ENCODE measurements at places on chromosomes 4 and X.
A peak's percentile ranks its signal among the peaks of the same experiment; 100 is the strongest.

DNA sequence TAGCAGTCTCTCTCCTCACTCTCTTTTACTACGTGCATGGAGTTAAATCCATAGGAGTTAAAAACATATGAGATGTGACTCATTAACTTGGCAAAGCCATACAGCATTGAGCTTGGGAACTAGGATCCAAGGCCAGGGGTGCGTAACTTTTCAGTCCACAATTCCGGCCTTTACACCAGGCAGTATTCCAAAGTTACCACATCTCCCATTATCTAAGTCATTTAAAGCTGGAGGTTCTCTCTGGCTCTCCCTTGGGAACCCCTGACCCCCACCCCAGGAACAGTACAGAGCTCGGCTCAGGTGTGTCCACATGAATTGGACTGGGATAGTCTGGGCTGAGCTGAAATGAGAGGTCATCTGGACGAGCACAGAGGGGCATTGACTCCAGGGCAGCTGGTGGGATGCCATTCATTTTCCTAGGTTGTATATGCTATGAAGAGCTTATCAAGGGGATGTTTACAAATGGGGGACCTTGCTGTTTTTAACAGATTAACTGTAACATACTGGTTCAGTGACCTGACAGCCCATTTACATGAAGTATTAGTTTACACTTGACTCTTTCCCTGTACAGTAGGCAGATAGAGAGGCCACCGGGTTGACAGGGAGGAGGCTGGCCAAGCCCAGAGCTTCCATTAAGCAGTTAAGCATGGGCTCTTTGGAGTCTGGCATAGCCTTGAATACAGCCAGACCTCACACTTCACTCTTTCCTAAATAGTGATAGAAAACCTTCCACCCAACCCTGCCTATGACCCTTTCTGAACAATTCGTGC lies 128.8 kb downstream of the RAB28 start:
- no peak for DNase-seq

- no peak for DNase-seq
Observed at GRCh38 chr4:113872426-113873260, 106.8 kb downstream of the ARSJ start.

DNA sequence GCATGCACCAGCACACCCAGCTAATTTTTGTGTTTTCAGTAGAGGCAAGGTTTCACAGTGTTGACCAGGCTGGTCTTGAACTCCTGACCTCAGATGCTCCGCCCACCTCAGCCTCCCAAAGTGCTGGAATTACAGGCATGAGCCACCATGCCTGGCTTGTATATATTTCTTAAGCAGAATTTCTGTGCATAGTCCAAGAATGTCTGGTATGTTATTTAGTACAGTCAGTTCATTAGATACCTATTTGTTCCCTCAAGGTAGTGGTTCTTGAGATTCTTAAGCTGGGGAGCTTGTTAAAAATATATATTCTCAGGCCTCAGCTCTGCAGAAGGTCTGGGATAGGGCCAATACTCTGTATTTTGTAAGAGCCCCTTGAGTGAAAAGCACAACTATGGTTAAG lies 4.6 kb upstream of the SERTM2 start:
- no peak for DNase-seq

DNA sequence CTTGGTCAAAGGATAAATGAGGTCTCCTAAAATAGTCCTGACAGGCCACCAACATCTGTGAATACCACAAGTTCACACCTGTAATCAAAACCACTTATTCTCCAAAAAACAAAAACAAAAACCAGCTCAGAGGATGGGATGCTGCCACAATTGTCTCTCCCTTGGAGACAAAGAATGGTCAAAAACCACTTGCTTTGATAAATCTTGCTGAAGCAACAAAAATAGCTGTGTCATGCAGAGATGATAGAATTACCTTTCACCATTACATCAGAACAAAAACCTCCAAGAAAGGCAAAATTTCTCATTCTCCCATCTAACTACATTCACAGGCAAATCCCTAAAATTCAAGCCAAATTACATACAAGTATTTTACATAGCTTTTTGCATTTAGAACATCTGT lies 180.4 kb downstream of the MAML3 start:
- DNase-seq, result no peak

GRCh38 chrX:318068-318738 lies 393 bp downstream of the GTPBP6 start:
- peak; percentile 100 for DNase-seq

DNA sequence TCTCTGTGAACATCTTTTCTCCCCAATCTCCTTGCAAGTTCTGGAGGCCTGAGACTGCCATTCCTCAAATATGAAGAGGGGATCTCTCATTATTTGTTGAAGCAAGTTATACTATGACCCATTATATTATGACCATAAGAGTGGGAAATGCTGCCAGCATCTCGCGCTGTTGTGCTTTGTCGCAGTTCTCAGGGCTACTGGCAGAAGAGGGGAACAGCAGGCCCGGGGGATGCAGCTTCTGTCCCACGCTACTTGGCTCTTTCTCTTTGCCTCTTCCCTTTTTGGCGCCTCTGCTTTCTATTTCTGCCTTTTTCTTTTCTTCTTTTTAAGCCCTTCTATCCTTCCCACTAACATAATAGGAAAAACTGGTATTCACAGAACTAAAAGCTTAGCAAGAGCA lies 64.2 kb downstream of the GEMIN8 start:
- DNase-seq, result no peak

DNA sequence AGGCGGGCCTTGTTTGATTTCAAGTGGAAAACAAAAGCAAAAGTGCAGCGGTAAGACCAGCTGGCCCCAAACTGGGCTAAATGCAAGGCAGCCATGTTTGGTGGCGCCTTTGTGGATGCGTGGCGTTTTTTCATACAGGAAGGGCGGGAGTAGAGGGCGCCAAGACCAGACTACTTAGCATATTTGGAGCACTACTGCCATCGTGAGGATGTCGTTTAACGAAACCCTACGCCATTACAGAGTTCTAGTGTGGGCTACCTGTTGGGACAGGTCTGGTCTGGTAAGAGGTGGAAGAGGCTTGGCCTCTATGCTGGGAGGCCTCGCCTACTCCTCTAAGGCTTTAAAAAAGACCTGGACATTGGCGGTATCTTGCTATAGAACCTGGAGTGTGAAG lies 230.7 kb upstream of the STK26 start:
- DNase-seq, result peak; percentile 72
